Suprapubic skin (tissue), 4 donors: ENCODE measurements at places on chromosomes 5 and 9.
A peak's percentile ranks its signal among the peaks of the same experiment; 100 is the strongest.

DNA sequence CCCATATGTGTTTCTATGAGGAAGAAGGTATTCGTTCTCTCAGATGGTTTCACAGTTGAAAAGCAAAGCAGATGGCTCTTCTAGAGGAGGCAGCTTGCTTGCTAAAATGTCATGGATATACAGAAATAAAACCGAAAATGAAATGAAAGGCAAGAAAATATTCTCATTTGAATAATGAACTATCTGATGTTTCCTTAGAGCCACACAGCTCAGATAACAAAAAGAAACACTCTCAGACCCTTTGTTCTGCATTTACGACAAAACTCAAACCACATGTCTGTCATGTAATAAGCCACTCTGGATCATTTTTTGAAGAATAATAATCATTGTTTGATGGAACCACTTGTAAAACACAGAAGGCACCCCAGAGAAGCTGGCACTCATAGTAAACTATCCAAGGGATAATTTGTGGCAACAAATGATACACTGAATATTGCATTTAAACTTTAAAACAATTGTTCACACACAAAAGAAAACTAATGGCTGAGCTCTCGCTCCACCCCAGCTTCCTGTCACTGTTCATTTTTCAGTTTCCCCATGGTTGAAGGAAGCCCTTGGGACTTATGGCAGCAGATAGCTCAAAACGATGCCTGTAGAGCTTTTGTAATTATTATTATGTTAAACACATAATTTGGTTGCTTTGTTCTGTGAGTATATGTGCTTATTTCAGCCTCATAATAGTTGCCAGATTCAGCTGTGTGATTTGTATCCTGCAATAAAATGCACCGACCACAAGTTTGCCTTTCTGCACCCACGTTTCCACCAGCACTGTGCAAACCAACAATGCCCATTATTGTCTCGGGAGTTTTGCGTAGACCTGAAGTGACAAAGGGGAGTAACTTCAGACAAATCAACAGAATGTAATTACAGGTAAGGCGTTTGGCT is 256.0 kb downstream of the TMEM167A start:
- no peak for DNase-seq

DNA sequence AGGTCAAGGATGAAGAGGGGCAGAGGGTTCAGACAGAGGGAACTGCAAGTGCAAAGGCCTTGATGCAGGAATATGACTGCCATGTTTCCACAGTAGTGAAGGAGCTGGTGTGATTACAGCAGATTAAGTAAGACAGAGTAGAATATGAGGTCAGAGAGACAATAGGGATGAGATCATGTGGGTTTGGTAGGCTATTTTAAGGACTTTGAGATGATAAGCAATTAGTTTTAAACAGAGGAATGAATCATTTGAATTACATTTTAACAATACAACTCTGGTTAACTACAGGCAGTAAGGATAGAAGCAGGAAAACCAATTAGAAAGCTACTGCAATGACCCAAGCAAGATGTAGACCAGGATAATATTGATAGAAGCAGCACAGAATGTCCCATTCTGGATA is 7.7 kb downstream of the CENPK start:
- no peak for DNase-seq

GRCh38 chr5:84242286-84242685 is 142.4 kb downstream of the EDIL3 start:
- DNase-seq = no peak

DNA sequence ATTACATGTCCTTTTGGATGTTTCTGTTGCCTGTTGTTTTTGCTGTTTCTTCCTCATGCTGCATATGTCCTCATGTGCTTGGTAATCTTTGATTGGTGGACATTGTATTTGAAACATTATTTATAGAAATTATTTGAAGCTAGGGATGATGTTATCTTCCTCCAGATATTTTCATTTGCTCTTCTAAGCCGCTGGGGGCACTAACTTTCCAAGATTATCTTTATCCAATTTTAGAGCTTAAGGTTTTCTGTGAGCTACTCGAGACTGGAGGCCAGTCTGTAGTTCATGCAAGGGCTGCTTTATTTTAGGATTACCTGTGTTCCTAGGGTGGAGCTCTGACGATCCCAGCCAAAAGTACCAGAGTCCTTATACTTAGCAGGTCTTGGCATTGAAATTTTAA is 40.9 kb downstream of the STX17 start:
- DNase-seq = no peak

DNA sequence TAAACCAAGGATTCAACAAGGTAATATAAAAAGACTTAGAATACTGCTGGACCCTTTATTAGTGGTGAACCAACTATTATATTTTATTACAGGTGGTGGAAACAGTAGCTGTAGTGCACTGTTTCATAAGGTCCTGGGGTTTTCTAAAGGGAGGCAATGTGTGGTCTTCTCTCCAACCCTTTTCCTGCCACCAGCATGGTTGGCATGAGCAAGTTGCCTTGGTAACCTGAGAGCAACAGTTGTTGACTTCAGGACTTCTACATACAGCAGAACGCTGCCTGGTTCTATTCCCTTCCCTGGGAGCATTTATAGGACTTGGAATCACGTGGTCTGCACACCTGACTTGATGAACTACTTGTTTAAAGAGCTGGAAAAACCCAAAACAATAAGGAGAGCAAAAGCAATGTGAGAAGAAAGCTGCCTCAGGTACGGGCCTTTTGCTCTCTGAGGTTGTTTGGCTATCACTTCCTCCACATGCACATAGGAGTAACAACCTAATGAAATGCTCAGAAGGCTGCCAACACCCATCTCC is 81.1 kb upstream of the RAI14 start:
- DNase-seq = no peak

- no peak for DNase-seq
These were observed 129.2 kb upstream of the TRPM3 start for GRCh38 chr9:71250581-71250980.

GRCh38 chr9:113769412-113769811 is 106.7 kb upstream of the ZNF618 start:
- no peak for DNase-seq

DNA sequence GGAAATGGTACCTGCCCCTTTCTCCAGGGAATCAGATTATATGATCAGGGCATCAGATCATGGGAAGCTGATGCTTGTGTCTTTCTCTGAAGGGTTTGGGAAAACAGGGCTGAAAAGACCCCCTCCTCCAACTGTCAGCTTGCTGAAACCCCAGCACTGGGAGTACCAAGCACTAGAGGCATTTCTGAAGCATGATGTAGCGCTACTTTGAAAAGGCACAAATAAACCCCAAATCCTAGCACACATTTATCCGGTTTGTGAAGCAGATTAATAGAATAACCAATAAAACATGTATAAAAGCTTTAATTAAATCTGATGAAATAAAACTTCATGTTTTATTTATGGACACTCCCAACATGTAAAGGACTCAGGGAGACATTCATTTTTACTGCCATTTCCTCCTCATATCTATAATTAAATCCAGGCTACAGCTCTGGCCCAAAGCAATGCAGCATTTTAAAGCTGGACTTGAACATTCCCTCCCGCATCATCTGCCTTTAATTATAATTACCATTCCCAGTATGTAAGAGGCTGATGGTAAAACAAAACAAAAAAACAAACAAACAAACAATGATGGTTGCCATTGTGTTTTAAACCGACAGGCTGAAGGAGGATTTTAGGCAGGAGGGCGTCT is 298.2 kb upstream of the RFX3 start:
- DNase-seq = no peak

- DNase-seq = no peak
These were observed 15.2 kb upstream of the ENC1 start for GRCh38 chr5:74655716-74656115.

DNA sequence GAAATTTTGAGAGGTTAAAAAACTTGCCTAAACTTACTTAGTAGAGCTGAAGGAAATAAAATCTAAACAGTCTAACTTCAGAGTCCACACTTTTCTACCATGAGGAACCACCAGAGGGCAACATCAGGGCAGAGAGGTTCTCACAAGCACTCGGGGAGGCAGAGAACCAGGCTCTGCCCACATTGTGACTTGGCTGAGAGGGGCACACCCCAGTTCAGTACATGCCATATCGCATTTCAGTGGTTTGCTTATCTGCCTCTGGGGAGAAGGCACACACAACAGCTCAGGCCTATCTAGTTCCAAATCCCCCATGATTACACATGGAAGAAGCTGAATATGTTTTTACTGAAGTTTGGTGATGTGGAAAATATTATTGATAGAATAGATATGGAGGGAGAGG is 49.2 kb downstream of the EQTN start:
- no peak for DNase-seq

DNA sequence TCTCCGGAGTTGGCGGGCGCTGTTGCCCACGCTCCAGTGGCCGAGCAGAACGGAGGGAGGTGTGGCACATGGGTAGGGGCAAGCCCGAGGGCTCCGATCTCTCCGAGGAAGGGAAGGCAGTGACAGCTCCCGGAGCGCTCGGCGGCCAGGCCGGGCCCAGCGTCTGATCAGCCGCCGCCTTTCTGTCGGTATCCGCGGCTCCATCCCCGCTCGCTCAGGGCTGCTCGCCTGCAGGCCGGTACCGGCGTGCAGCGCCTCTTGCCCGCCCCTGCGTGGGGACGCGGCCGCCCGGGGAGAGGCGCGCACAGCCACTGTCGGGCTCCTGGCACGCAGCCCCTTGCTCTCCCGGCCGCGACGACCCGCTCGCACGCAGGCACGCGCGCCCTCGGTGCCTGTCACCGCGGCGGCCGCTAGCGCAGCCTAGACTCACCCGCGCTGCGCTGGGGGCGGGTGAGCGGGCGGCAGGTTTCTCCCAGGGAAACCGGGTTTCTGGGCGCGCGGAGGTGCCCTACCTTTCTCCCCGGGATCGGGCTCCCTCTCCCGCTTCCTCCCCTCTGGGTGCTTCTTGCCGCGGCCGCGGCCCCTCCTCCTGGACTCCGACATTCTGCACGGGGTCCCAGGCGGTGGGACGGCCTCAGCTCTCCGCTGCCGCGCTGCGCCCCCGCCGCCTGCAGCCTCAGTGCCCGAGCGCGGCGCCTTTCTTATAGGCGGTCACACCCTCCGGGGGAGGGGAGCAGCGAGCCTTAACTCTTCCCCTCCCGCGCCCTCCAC is 108.4 kb downstream of the PSD2 start:
- peak; percentile 67 for DNase-seq

GRCh38 chr5:155295111-155295510 is 281.6 kb downstream of the KIF4B start:
- DNase-seq = no peak

DNA sequence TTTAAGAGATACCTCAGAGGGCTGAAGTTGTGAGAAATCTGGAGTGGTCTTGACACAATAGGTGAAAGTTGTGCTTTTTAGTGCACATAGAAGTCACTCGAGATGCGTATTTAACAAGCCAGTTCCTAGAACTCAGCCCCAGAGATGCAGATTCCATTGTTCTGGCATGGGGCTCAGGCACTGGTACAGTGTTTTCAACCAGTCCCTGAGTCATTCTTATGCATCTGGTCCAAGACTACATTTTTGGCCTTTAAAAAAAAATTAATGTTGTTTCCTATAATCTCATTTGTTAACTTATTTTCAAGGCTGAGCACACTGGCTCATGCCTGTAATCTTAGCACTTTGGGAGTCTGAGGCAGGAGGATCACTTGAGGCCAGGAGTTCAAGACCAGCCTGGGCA is 29.6 kb downstream of the PTTG1 start:
- DNase-seq = no peak
